ENCODE measurements at places on chromosomes 1 and 21.

DNA sequence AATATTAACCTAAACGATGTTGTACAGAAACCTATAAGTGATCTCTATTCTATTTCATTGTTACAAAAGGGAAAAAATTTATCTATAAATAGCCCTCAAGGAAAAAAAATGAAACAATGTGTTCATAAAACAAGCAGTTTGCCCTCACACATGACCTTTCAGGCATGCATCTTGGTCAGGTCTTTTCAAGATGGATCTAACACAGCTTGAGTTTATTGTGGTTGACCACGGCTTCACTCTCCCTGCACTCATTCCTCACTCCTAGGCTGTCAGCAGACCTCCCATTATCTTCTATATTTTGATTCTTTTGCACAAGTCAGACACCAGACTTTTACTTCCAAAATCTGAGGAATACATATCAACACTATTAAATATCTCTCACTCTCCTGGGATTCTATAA, 544.3 kb downstream of the KCNT2 start:
- DNase-seq, result no peak

DNA sequence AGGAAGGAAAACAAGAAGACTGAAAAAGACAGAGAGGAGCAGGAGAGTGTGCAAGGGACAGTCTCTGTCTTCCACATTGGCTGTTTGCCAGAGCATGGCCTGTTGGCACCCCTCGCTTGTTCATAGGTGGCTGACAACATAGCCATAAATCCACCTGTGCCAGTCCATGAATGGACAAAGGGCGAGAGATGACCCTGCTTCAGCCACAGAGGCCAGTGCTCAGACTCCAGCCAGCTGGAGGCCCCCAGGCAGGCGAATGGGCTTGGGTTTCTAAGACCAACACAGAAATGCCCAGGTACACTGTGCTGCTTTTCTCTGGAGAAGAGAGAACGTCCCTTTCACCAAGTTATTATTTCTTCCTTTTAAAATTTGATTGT, 60.6 kb downstream of the RIPK4 start:
- no peak for DNase-seq

DNA sequence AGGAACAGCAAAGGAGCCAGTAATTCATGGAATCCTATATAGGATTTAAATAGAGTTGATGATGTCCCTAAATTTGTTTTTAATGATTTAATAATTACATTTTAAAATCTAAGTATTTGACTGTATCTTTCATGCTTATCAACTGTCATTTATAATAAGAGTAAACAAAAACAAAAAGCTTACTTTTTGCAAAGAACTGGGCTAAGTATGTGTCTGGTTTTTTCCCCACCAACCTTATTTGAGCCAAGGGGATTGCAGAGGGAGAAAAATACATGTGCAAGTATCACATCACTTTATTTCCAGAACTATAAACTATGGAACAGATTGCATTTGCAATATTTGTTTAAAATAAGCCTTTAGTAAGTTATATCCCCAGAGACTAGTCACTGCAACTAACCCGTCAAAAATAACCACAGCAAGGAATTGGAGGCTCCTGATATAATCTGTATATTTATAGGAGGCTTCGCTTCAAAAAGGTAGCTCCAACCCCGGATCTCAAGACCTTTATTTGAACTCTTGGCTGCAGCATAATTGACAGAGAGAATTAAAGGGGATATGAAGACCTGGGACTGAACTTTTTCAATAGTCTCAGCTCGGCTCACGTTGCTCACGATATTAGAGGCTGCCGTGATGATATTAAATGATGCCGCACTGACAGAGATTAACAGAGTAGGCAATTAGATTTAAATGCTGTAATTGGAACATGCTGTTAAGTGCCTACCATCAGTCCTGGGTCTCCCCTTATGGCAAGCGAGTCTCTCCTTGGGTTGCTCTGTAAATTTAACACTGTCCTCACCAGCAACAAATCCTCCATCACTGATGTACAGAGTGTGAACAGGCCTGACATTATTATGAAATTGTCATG, 329.1 kb upstream of the NFIA start:
- no peak for DNase-seq

GRCh38 chr1:155093911-155094621, 15.4 kb downstream of the EFNA3 start:
- peak; percentile 46 for DNase-seq

GRCh38 chr21:40882192-40882915, 35.4 kb upstream of the DSCAM start:
- no peak for DNase-seq

- no peak for DNase-seq
Observed at GRCh38 chr1:68321084-68321685, 88.9 kb upstream of the WLS start.

DNA sequence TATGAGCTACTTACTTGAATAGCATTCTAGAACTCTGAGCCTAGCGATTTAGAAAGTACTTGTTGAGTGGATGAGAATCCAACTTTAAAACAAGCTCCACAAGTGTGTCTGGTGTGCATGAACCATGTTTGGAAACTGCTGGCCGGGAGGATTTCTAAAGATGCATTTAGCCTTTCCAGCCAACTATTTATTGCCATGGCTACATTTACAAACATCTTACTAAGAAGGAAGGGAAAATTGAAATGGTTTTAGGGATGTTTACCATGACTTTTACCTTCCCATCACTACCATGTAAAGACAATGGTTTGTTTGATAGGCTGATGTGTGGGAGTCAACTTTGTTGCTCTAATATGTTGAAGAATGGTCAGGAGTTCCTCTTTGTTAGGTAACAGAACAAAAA, 37.7 kb upstream of the ARHGAP29 start:
- DNase-seq, result no peak

DNA sequence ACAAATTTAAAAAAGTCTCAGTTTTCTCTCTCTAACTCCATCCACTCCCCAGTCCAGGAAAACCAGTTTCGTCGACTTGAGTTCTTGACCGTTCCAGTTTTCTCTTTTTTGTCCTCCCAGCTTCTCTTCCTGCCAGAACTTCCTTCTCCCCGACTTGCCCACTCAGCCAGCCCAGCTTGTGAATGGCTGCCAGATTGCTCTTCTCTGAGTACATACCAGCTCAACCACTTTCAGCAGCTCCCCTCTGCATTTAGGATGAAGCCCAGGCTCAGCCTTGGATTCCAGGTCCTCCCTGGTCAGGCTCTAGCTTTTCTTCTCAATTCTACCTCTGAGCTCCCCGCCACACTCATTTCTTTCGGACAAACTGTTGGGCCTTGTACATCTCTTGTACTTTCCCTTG, 1.4 kb downstream of the DIO1 start:
- DNase-seq, result no peak

- DNase-seq, result no peak
Observed at GRCh38 chr1:100847361-100848082, 47.1 kb downstream of the EXTL2 start.

- no peak for DNase-seq
Observed at GRCh38 chr1:63411066-63411465, 43.6 kb downstream of the ALG6 start.

DNA sequence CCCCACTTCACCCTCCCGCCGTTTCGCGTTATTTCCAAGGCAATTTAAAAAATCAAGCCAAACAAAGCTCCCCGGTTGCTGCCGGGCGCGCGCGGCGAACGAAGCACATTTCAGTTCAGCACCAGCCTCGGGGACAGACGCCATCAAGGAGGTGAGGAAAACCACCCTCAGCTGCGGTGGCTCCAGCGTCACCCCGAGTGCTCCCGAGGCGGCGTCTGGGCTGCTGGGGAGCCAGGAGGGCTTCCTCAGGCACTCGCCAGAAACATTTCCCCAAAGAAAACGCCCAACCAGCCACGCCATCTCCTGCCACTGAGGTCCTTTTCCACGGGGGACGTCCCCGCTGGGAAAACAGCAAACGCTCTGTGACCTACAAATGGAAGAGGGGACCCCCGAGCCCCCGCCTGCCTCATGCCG, 623 bp downstream of the GNG4 start:
- DNase-seq, result no peak

DNA sequence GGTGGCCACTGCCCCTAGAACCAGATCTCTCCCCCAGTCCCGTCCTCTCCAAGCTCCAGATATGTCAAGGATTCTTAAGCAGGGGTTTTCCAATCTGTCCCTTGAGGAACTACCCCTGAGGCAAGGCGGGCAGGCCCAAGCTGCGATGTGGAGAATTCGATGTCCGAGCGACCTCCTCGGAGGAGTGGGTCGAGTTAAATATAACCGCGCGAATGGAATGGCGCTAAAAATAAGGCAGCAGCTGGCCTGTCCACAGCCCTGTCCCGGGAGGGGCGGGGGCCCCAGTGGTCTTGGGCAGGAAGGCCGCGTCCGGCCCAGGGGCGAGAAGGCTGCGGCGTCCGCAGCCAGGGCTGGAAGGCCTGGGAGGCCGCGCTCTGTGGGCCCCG, 5.8 kb upstream of the FOXD3 start:
- DNase-seq, result no peak

DNA sequence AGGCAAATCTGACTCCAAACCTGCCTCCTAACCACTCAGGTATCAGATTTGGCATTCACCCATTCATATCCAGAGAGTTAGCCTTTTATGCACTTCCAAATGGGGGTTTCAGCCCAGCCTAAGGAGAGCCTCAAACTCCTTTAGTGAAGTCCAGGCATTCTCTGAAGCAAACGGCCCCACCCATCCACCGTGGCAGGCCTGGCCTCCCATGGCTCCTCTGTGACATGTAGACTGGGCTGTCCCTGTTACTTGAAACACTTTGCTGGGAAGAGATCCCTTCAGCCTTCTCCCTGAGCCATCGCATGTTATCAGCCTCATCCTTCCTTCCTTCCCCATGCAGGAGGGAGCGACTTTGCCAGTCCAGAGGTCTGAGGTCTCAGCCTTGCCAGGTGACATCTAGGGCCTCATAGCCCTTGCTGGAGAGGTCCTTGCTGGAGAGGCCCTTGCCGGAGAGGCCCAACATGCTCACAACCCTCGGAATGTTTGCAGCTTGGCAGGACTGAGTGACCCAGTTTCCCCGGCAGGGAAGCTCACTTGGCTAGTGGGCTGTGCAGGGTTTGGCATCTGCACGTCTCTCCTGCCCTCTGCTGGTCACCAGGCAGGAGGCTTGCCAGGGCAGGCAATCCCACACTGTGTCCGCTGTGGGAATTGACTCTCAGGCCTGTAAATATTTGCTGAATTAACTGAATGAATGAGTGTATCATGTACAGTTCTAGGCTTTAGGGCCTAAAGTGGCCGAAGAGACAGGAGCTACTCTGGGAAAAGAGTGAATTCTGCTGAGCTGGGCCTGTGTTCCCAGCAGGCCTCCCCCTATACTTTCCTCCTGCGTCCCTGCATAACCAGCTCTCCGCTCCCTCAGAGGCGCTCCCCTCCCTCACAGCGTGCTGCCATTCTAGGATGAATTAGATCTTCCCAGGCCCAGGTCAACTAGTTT, 26.7 kb upstream of the RBM15 start:
- DNase-seq, result peak; percentile 45

DNA sequence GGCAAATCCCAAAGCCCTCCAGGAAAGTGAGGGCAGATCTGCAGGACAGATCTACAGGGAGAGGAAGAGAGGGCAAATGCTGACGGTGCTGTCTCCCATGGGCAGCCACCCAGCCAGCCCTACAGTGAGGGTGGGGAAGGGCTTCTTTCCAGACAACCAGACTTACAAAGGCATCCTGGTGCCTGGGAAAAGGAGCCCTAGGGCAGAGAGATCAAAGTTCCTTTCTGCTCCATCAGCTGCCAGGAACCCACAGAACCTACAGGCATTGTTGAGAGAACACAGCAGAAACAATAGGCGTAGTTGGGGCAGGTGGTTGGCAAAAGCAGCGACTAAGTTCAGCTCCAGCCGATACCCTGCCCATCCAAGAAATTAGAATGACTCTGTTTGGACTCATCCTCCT, 332.4 kb downstream of the KCNH1 start:
- DNase-seq, result no peak

- DNase-seq, result no peak
Observed at GRCh38 chr21:25584833-25585676, 22.2 kb downstream of the MRPL39 start.

Data from hematopoietic multipotent progenitor cell treated with erythropoietin and hydrocortisone succinate and interleukin-3 and kit ligand, for 17 days (in vitro differentiated cells).